ENCODE measurements at places on chromosomes 3 and 15. TPM values are rescaled to one million over a fixed set of nuclear protein-coding genes. Genes with fewer than 3 reads are reported as not detected.

Gene SEMA5B
- total RNA-seq = 8.6 TPM

Gene GPR15
- not detected for total RNA-seq

Gene BTBD1
- total RNA-seq = 56.2 TPM

Gene LRRC31
- total RNA-seq = not detected

Gene ZNF502
- 6.8 TPM for total RNA-seq

Gene RSRC1
- total RNA-seq = 54.2 TPM

Gene GPR160
- total RNA-seq = 4.6 TPM

Gene CPA3
- total RNA-seq = 34.4 TPM

Gene CD80
- total RNA-seq = 0.69 TPM

Gene GAP43
- total RNA-seq = 1.3 TPM

Gene FANCD2
- 15.0 TPM for total RNA-seq

Gene BMF
- 11.4 TPM for total RNA-seq

Gene MYRIP
- 0.99 TPM for total RNA-seq

Gene MTHFS
- total RNA-seq = 14.7 TPM

Gene FETUB
- 0.49 TPM for total RNA-seq

Gene OPA1
- total RNA-seq = 58.7 TPM

Gene RTF1
- 21.5 TPM for total RNA-seq

Gene CFAP100
- total RNA-seq = not detected

Gene C3orf33
- total RNA-seq = 3.7 TPM

Gene COL6A5
- total RNA-seq = 0.30 TPM

Gene ADAMTS17
- total RNA-seq = 17.0 TPM

Gene FBXL22
- total RNA-seq = 1.9 TPM

Gene EEF1AKMT4
- total RNA-seq = 1.7 TPM

Gene EOMES
- 0.49 TPM for total RNA-seq

Gene SKOR1
- 0.10 TPM for total RNA-seq

Gene CHL1
- 19.8 TPM for total RNA-seq

Gene SCN11A
- 1.9 TPM for total RNA-seq

Gene CDHR4
- not detected for total RNA-seq

Gene CCDC54
- total RNA-seq = not detected

Gene LAMB2
- 379 TPM for total RNA-seq

Gene CYP11A1
- 0.69 TPM for total RNA-seq

Gene DUOXA2
- not detected for total RNA-seq

Gene SETD5
- 113 TPM for total RNA-seq

Gene SAMD7
- total RNA-seq = not detected

Gene SLC27A2
- 0.39 TPM for total RNA-seq

Gene OR4F6
- not detected for total RNA-seq

Gene IGSF11
- 1.6 TPM for total RNA-seq

Gene FAM43A
- total RNA-seq = 10.7 TPM

Gene ZDHHC19
- total RNA-seq = not detected

Measured in skin of body (tissue), 3 donors.